ENCODE measurements at places on chromosomes 13 and 19.

- DNase-seq = no peak
Measured at GRCh38 chr13:28044608-28045007, 55.8 kb downstream of the FLT3 start.

DNA sequence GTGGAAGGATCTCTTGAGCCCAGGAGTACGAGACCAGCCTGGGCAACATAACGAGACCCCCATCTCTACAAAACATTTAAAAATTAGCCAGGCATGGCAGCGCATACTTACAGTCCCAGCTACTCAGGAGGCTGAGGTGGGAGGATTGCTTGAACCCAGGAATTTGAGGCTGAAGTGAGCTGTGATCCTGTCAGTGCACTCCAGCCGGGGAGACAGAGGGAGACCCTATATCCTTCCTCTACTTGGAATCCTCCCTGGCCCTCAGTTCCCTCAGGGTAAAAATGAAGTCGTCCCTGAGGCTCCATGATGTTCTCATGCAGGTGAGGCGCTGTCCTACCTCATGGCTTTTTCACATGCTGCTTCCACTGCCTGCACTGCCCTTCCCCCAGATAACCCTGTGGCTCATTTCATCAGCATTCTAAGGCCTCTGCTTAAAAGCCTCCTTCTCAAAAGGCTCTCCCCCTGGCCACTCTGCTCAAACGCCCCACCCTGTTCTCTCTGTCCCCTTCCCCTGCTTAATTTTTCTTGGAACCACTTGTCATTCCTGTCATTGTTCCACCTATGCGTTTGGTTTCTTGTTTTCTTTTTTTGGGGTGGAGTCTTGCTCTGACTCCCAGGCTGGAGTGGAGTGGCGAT, 19.2 kb downstream of the DNM2 start:
- no peak for DNase-seq

DNA sequence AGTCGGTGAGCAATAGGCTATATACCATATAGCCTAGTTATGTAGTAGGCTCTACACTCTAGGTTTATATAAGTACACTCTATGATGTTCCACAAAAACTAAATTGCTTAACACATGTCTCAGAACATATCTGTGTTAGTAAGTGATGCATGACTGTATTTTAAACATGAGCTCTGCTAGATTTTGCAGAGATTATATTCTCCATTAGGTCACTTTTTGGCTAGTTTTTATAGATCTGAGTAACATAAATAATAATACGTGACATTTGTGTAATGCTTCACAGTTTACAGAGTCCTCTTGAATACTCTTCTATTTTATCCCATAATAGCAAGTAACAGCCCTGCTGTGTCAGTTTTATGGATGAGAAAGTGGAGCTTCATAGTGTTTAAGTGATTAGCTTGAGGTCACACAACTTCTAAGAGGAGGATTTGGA, 47.8 kb downstream of the NDFIP2 start:
- no peak for DNase-seq

DNA sequence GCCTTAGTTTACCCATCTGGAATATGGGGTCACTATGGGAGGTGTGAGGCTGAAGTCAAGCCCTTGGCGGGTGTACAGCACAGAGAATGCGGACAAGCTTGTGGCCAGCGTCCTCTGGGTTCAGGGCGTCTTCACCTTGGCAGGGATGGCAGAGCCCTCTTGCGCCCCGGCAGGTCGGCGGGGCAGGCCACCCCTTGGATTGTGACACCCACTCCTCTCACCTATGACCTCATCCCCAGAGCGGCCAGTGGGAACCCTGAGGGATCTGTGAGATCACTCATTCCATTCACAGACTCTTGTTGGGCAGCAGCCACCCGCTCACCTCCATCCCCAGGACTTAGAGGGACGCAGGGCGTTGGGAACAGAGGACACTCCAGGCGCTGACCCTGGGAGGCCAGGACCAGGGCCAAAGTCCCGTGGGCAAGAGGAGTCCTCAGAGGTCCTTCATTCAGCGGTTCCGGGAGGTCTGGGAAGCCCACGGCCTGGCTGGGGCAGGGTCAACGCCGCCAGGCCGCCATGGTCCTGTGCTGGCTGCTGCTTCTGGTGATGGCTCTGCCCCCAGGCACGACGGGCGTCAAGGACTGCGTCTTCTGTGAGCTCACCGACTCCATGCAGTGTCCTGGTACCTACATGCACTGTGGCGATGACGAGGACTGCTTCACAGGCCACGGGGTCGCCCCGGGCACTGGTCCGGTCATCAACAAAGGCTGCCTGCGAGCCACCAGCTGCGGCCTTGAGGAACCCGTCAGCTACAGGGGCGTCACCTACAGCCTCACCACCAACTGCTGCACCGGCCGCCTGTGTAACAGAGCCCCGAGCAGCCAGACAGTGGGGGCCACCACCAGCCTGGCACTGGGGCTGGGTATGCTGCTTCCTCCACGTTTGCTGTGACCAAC, at the start of gene SPACA4:
Gene SPACA4 (plus strand): TSS at position 280 of the 896 bp plus-strand sequence. CDS start 237 bp downstream, at position 517.
- no peak for DNase-seq

DNA sequence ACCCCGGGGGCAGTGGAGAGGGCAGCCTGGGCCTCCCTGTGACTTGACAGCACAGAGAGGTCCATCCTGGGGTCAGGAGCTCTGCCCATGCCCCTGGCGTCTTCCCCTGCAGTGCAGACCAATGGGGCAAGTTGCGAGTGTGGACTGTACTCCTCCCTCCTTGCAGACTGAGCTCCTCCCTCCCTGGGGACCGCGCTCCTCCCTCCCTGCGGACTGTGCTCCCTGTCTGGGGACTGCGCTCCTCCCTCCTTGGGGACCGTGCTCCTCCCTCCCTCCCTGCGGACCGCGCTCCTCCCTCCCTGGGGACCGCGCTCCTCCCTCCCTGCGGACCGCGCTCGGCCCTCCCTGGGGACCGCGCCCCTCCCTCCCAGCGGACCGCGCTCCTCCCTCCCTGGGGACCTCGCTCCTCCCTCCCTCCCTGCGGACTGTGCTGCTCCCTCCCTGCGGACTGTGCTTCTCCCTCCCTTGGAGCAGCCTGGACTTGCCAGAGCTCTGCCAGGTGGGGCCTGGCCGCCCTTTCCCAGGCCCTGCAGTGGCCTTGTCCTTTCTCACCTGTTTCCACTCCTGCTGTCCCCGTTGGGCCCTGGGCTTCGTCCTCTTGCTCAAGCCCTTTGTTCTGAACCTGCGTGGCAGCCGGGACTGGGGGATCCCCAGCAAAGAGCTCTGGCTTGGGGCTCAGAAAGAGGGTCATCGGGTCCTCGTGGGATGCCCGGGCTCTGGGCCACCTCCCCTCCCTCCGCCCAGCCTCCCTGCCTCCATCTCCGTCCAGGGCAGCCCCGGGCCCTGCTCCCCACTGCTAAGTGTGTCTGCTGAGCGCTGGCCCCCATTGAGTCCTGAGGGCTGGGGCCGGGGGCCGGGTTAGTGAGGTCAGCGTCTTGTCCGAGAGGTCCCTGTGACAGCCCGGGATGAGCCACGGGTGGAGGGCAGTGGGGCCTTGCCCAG, 6.8 kb downstream of the GAMT start:
- DNase-seq = no peak

DNA sequence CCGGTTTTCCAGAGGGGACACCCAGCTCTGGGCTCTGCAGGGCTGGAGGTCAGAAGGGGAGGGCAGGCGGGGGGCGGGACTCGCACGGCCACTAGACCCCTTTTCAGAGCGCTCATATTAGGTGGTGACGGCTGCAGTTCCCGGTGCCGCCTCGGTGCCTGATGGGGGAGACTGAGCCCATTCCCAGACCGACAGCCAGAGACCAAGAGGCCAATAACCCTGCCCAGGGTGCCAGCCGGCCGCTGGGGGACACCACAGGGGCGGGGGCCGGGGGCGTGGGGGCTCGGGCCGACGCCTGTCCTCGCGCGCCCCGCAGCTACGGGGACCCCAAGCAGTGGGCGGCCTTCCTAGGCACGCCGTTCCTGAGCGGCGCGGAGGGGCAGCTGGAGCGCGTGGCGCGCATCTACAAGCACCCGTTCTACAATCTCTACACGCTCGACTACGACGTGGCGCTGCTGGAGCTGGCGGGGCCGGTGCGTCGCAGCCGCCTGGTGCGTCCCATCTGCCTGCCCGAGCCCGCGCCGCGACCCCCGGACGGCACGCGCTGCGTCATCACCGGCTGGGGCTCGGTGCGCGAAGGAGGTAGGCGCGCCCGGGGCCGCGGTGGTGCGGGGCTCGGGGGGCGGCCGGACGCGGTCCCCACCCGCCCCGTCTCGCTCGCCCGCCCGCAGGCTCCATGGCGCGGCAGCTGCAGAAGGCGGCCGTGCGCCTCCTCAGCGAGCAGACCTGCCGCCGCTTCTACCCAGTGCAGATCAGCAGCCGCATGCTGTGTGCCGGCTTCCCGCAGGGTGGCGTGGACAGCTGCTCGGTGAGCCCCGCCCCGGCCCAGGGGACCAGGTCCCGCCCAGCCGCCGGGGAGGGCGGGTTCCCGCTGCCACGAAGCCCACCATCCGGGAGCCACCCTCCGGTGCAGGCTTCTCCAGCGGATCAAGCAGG, 2.4 kb downstream of the TIMM13 start:
- peak; percentile 37 for DNase-seq

DNA sequence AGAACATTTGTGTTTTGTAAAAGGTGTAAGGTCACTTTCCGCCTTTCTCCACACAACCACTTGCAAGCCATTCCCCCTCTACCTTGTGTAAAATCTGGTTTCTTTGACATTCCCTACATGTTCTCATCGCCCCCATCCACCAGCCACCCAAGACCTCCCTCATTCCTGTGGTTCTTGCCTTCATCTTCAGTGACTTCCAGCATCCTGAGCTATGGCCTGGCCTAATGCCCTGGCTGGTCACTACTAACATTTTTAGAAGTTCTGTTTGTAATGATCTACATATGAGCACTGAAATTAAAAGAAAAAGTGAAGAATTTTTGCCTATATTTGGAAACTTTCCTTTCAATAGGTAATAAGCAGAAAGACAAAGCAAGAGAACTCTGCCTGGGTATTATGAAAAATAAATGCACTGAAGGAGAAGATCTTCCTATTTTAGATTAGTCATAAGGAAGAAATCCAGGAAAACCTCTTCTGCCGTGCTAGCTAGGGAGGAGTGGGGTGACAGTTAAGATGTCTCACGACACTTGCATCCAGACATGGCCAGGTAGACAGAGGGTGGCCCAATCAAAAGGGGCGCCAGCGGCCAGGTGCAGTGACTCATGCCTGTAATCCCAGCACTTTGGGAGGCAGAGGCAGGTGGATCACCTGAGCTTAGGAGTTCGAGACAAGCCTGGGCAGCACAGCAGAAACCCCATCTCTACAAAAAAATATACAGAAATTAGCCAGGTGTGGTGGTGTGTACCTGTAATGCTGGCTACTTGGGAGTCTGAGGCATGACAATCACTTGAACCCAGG, 28.1 kb upstream of the MPHOSPH8 start:
- no peak for DNase-seq

GRCh38 chr19:38942471-38943181, 11.9 kb downstream of the MRPS12 start:
- no peak for DNase-seq

- no peak for DNase-seq
Measured at GRCh38 chr13:32309312-32310133, 5.6 kb downstream of the ZAR1L start.

All from fibroblast of skin of left biceps (primary cell).